ENCODE measurements at places on chromosomes 13 and 19. TPM values are rescaled to one million over a fixed set of nuclear protein-coding genes. Genes with fewer than 3 reads are reported as not detected.

MEDAG gene
- total RNA-seq, result not detected

KLK15 gene
- not detected for total RNA-seq

HSD17B14 gene
- 1.2 TPM for total RNA-seq

ITGBL1 gene
- 2.8 TPM for total RNA-seq

PTGER1 gene
- total RNA-seq, result not detected

ZNF682 gene
- 1.5 TPM for total RNA-seq

LACC1 gene
- 14.1 TPM for total RNA-seq

USPL1 gene
- total RNA-seq, result 11.3 TPM

COX7A1 gene
- total RNA-seq, result not detected

SAMD1 gene
- 24.2 TPM for total RNA-seq

CD33 gene
- total RNA-seq, result not detected

MCEMP1 gene
- total RNA-seq, result not detected

SSC5D gene
- total RNA-seq, result 0.31 TPM

RGCC gene
- 5.9 TPM for total RNA-seq

PRR12 gene
- total RNA-seq, result 6.0 TPM

TDRD12 gene
- total RNA-seq, result 1.9 TPM

F10 gene
- total RNA-seq, result 0.57 TPM

ZNF417 gene
- 3.7 TPM for total RNA-seq

PPM1N gene
- total RNA-seq, result 4.1 TPM

MEF2B gene
- not detected for total RNA-seq

PRX gene
- 0.99 TPM for total RNA-seq

PPP1R13L gene
- 112 TPM for total RNA-seq

OBI1 gene
- total RNA-seq, result 9.3 TPM

RASIP1 gene
- 17.6 TPM for total RNA-seq

ADM5 gene
- 4.1 TPM for total RNA-seq

TBC1D4 gene
- 10.4 TPM for total RNA-seq

CD70 gene
- 0.46 TPM for total RNA-seq

NCCRP1 gene
- total RNA-seq, result 1.3 TPM

CLEC11A gene
- total RNA-seq, result 1.9 TPM

RFPL4A gene
- not detected for total RNA-seq

SLITRK6 gene
- 3.4 TPM for total RNA-seq

MAST3 gene
- 2.4 TPM for total RNA-seq

NDUFA11 gene
- total RNA-seq, result 274 TPM

RCBTB1 gene
- total RNA-seq, result 18.0 TPM

NRTN gene
- not detected for total RNA-seq

PCDH9 gene
- total RNA-seq, result 0.19 TPM

PSPC1 gene
- 48.4 TPM for total RNA-seq

U2AF1L4 gene
- total RNA-seq, result 12.1 TPM

PPFIA3 gene
- total RNA-seq, result 4.0 TPM

SERP2 gene
- 5.3 TPM for total RNA-seq

MPV17L2 gene
- 113 TPM for total RNA-seq

PDE4C gene
- total RNA-seq, result not detected

CDX2 gene
- total RNA-seq, result not detected

SLC6A16 gene
- not detected for total RNA-seq

CAMSAP3 gene
- 4.2 TPM for total RNA-seq

RTBDN gene
- not detected for total RNA-seq

ZNF470 gene
- 3.1 TPM for total RNA-seq

GJB6 gene
- total RNA-seq, result 54.5 TPM

All from hair follicular keratinocyte (primary cell).